SJSA1 (cell line): ENCODE measurements at places on chromosomes 3 and 15.

DNA sequence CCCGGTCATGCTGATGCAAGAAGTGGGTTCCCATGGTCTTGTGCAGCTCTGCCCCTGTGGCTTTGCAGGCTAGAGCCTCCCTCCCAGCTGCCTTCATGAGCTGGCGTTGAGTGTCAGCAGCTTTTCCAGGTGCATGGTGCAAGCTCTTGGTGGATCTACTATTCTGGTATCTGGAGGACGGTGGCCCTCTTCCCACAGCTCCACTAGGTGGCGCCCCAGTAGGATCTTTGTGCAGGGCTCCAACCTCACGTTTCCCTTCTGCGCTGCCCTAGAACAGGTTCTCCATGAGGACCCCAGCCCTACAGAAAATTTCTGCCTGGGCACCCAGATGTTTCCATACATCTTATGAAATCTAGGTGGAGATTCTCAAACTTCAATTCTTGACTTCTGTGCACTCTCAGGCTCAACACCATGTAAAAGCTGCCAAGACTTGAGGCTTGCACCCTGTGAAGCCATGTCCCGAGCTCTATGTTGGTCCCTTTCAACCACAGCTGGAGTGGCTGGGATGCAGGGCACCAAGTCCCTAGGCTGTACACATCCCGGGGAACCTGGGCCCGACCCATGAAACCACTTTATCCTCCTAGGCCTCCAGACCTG lies 238.4 kb upstream of the MDFIC2 start:
- peak; percentile 27 for DNase-seq

DNA sequence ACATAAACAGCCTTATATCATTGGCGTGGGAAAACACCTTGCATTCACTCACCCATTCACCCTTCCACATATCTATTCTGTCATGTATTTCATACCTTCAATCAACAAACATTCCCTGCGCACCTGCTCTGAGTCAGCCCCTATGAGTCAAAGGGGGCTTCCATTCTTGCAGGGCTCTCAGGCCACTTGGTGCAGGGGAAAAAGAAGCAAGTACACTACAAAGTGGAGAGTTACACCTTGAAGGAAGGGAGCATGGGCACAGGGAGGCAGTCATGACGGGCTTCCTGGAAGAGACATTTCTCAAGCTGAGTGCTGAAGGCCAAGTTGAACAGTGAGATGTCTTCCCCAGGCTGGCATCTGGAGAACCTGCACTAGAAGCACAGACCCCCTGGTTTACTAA lies 4.6 kb upstream of the AMOTL2 start:
- DNase-seq, result peak; percentile 25

DNA sequence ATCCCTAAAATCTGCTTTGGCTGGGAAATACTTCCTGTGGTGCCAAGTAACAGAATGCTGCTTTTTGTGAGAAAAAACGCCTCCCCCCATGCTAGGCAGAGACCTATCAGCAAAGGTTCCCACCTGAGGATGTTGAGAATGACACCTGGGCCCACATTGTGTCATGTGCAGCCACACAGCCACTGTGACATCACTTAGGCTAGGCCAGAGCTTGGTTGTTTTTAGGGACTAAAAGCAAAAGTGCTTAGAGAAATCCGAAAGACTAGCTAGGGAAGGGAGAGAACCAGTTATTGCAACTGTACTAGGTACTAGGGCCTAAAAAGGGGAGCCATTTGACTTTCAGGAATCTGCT lies 6.2 kb downstream of the ZDHHC3 start:
- DNase-seq, result no peak

GRCh38 chr3:102230057-102230456 lies 204.8 kb upstream of the ZPLD1 start:
- no peak for DNase-seq

GRCh38 chr15:33468740-33469139 lies 158.0 kb downstream of the RYR3 start:
- no peak for DNase-seq

DNA sequence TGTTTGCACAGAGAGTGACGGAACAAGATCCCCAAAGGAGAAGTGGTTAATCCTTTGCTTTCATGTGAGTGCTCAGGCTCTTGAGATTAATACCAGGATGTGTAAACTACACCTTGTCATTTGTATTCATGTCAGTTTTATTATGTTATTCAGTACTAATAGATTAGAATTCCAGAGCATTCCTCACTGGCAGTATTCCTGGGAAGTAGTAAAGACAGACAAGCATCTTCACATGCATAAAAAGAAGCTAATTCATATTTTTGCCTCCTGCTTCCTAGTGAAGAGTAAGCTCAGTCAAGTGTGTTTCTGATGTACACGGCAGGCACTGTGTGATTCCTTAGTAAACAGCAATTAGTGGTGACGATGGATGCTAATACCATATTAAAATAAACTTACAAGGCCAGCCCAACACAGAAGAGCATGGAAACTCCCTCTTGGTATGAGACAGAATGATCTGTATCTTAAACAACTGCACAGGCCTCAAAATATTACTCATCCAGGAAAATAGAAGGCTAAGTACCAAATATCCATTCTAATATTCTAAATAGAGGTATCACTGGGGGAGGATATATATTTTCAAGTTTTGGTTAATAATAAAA lies 336.8 kb upstream of the MCTP2 start:
- DNase-seq, result no peak

- DNase-seq, result no peak
Observed at GRCh38 chr3:135567223-135567622, 398.3 kb upstream of the PPP2R3A start.

- DNase-seq, result no peak
Observed at GRCh38 chr3:137083332-137083731, 125.5 kb downstream of the IL20RB start.

- no peak for DNase-seq
Observed at GRCh38 chr15:84669726-84670125, 11.7 kb upstream of the NMB start.

- DNase-seq, result no peak
Observed at GRCh38 chr3:12839156-12839946, 2.0 kb downstream of the RPL32 start.

GRCh38 chr3:106963442-106963841 lies 413.8 kb upstream of the CCDC54 start:
- peak; percentile 37 for DNase-seq

- DNase-seq, result no peak
Observed at GRCh38 chr3:36890261-36890660, 54.6 kb downstream of the TRANK1 start.

GRCh38 chr3:4656626-4657328 lies 163.6 kb downstream of the ITPR1 start:
- no peak for DNase-seq

DNA sequence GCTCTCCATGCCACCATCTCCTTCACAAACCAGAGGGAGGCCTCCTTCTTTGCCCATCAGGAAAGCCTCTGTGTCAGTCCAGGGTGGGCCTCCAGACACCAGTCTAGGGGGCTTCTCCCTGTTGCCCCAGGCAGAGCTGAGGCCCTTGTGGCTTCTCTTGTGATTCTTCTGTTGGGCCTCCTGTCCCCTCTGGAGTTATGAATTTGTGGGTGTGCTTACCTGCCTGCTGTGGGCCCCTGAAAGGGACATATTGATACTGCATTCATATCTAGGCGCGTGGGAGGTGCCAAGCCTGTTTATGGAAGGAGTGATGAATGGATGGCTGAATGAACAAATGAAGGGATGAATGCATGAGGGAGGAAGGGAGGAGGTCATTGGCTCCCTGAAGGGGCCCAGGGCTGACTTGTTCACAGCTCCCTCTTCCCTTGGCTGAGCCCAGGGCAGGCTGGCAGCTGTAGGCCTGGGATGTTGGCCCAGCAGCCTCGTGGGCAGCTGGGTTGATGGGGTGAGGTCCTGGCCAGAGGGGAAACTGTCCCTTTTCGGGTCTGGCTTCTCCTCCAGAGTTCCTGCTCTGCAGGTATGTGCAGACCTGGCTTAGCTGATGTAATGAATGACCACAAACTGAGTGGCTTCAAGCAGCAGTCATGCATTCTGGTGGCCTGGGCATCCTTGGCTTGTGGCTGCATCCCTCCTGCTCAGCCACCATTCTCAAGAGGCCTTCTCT lies 195.4 kb downstream of the GOLGA6L6 start:
- DNase-seq, result no peak

DNA sequence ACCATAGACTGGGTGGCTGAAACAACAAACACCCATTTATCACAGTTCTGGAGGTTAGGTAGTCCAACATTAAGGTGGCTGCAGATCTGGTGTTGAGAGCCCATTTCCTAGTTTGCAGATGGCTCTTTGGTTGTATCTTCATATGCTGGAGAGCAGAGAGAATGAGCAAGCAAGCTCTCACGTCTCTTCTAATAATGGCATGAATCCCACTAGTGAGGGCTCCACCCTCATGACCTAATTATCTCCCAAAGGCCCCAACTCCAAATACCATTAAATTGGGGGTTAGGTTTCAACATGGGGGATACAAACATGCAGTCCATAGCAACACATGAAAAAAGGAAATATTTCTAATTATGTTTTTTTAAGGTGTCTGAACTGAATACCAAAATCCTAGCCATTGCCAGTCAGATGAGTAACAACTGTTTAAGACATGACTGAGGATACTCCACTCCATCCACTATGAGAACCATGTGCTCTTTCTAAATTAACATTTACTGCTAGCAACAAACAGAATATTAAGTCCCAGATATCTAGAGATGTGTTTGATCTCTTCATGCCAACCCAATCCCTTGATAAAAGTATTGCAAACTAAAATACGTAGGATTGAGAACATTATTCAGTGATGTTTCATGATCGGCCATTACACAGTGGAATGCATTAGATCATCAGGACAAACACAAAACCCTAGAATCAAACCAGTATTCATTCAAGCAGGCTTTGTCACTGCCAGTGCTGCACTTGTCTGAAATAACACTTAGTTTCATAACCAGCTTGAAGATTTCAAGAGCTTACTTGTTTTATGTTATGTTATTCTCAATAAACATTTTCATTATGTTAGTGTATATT lies 340.3 kb downstream of the SLC9A9 start:
- DNase-seq, result no peak

DNA sequence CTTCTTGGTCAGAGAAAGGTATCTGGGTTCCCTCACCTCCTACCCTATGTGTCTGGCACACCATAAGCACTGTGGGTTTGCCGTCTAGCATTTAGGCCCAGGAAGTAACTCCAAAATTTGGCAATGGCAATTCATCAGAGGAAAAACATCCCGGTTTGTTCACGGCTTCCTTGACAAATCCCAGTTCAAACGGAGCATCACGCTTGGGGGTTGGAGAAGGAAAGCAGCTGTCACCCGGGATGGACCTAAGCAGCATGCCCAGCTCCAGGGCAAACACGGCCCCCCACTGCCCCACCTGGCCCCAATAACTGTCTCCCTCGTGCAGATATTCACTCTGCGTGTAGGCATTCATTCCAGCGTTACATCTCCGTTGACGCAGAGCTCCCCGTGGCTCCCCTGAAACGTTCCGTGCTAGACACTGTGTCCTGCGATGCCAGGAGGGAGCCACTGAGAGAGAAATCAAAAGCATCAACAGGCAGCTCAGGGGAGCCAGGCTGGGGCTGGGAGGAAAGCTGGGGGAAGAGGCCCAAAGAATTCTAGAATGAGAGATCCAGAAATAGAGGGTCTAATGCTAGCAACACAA lies 41.4 kb downstream of the NTRK3 start:
- no peak for DNase-seq

DNA sequence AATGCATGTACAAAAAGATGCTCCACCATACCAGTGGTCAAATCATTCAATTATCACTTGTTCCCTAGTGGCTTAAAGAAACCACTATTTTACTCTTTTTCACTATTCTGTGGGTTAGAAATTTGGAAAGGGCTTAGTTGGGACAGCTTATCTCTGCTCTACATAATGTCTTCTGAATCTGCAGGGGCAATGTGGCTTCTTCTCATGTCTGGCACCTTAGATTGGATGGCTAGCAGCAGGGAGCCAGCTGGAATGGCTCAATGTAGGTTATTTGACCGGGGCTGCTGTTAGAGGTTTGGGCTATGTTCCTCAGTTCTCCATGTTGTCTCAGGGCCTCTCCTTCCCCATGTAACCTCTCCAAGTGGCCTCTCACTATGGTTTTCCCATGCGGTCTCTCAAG lies 57.5 kb upstream of the EPHB1 start:
- no peak for DNase-seq

DNA sequence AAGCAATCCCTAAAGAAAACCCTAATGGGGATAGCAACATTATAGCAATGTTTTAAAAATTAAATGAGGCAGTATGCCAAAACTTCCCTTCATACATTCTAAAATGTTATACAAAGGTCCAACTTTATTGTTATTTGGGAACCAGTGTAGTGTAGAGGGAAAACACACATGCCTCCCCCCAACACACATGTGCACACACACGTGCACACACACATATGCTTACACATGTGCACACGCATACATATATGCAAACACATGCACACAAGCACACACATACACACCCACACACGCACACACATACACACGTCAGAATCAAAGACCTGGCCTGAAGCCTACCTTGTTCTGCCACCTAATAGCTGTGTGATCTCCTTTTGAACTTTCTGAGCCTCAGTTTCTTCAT lies 83.3 kb downstream of the SCN11A start:
- no peak for DNase-seq

DNA sequence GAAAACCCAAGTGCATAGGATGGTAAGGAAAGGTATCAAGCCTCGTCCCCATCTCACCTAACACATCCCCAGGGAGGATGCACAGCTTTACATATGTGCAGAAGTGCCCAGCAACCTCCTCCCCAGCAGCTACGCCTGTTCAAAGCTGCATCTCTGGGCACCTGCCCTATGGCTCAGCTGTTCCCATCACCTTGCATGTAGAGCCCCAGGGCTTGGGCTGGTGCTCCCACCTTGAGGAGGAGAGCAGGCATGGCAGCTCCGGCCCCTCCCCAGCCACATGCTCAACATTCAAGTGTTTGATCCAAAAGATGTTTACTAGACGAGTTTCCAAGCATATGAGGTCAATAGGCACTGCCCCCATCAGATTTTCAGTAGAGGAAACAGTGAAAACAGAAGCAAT lies 173.5 kb downstream of the ATP10A start:
- no peak for DNase-seq

DNA sequence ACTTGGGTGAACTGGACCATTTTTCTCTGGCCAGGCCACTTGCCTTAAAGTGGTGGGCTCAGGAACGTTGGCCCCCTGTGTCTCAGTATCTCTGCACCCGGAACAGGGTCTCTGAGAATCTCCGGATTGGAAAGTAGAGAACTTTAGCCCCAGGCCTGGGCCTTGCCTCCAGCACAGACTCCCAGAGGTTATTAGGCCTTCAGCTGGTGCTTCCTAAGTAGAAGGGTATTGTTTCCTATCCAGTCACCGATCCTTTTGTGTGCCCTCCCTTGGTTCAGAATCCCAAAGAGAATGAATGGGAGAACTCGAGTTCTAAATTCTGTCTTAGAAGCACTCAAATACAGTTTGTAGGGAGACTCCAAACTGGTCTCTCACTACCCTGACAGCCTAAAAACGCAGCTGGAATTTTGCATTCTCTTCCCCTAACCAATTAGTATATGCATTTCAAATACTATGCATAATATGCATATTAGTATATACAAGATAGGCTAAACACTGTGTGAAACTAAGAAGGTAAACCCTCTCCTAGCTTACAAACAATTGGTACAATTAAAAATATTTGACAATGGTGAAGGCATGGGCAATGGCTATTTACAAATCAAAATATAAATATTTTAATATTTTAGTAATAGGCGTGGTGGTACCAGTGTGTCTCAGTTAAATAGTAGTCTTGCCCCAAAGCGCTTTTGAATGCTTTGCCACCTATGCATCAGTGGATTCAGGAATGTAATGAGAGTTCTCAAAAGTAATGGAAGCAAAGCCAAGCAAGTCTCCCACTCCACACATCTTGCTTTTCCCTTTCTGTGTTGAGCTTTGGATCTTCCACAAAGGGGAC lies 48.5 kb upstream of the SLC4A7 start:
- no peak for DNase-seq
